GM19239 (cell line): ENCODE measurements at places on chromosomes 1 and 21.

GRCh38 chr1:113787663-113788062, 24.6 kb downstream of the RSBN1 start:
- no peak for DNase-seq

GRCh38 chr21:42684109-42684916, 30.9 kb downstream of the PDE9A start:
- no peak for DNase-seq

- no peak for DNase-seq
These were observed 52.6 kb downstream of the RPS6KC1 start for GRCh38 chr1:213103377-213104306.

- DNase-seq: no peak
These were observed 14.7 kb downstream of the C1orf116 start for GRCh38 chr1:207017615-207018559.

DNA sequence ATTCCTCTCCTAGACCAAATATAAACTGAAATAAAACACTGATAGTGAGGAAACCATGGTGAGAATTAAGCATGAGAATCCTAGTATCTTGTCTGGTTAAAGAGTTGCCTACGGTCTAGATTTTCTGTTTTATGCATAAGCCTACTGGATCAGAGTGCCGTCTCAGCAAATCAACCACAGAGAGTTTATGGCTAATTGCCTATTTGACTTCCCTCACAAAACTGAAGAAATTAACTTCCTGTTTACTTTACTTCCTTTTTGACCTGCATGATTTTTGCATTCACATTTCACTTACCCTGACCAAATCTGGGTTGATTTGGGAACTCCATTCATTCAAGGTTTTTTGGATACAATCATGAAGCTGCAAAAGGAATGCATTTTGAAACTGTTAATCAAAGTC, 5.0 kb downstream of the GCLM start:
- no peak for DNase-seq

DNA sequence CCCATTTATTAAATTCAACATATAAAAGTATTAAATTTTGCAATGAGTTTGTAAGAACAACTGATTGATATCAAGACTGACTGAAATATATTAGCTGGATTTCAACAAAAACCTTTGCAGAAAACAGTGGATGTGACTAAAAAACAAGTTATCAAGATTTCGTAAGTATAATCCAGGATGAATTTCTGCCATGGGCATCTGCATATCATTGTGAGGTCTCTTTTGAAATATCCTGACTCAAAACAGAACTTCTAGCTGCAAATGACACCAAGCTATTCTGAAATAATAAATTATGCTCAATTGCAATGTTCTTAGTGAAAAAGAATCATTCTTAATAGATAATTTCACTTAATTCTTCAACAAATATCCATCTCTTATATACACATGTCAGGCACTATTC, 52.6 kb downstream of the CD34 start:
- no peak for DNase-seq

DNA sequence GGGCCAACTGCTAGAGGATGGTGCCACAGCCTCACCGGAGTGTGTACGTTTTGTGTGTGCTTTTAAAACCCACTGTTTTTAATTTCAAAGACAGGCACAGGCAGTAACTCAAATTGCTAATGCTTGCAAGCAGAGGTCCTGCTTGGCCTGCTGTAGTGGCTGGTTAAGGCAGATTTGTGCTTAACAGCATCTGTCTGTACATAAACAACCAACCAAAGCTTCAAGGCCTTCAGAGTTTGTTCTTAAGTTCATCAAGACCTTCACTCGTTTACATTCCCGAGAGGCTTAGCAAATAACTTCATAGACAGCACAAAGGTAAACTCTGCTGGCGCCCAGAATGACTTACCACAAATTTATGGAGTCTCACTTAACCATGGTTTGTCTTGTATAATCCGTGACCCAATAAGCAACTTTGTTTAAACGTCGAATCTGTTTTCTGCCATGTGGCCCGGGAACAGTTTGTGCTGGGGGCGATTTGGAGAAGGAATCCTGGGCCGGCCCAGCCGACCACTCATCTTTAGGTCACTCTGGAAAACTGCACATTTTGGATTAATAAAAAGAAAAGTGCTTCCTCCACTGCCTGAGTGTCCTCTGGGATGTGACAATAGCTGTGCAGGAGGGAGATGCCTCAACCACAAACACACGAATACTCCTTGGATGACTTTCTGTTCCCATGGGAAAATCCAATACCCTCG, 58.1 kb downstream of the CAPZB start:
- no peak for DNase-seq

- no peak for DNase-seq
These were observed 161.4 kb upstream of the GALNT2 start for GRCh38 chr1:229905652-229906051.
